ENCODE measurements at places on chromosomes 1 and 21.

GRCh38 chr1:206823727-206824126 is 41.7 kb upstream of the IL20 start:
- no peak for DNase-seq

- DNase-seq, result no peak
Measured at GRCh38 chr1:64967381-64967780, 1.0 kb upstream of the JAK1 start.

DNA sequence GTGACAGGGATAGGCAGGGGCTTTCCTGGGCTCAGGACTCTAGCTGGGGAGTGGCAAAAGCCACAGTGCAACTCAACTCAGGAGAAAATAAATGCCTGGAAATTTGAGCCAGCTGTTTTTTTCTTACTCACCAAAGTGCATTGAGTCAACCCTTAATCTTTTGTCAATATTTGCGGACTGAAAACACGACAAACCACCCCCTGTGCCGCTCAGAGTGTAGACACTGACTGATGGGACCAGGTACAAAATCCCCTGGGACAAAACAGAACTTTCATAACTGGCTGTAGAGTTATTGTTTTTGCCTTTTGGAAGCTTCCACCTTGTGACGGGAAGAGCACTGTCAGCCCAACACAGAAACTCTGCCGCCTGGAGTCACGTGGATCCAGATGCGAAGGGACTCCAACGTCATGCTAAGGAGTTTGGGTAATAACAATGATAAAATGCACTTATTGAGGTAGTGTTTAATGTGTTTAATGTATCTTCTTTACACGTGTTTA is 164.6 kb downstream of the PLPP3 start:
- DNase-seq, result no peak

GRCh38 chr1:55214934-55215193 is 300 bp downstream of the USP24 start:
- DNase-seq, result no peak

DNA sequence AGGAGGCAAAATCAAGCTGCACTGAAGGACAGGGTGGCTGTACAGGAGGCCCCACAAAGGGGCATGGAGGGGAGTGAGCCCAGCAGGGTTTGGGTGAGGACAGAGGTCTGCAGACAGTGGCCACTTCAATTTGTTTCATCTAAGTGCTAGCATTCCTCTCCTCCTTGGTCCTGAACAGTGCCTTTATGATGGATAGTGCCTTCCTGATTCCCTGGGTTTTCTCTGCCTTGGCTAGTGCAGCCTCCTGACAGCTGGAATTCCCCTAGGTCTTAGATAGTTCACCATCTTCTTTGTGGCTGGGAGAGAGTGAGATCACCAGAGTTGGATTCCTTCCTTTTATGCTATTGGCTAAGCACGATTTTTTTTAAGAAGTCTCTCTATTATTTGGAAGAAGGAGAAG is 3.8 kb upstream of the HPCAL4 start:
- no peak for DNase-seq

DNA sequence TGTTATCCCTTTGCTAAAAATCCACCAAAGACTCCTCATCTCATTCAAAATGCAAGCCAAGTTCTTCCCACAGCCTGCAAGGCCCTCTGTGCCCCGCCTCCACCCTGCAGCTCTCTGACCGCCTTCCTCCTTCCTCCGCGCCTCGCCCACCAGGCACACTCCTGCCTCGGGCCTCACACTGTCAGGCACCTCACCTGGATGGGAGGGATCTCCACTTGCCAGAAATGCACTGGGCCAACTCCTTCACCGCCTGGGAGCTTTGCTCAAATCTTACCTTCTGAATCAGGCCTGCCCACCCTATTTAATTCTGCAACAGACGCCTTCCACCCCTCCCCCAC is 26.2 kb downstream of the PGBD5 start:
- DNase-seq, result no peak

DNA sequence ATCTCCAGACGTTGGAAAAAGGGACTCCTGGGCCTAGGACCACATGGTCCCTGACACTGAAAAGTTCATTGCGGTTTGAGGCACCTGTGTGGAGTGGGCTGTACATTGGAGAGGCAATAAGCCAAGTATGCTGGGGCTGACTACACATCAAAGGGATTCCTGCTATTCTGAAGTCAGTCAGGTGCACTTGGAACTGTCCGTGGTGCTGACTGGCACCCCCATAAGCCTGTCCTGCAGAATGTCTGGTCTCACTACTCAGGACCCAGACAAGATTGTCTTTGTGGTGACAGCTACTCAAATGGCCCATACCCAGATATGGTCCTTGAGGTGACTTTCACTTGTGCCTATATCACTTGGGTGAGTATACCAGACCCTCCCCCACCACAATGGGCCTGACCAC is 150.6 kb downstream of the RWDD3 start:
- no peak for DNase-seq

- DNase-seq, result no peak
Measured at GRCh38 chr1:119453021-119453420, 38.1 kb downstream of the HSD3B2 start.
